Stimulated activated CD8-positive, alpha-beta memory T cell treated with anti-CD3 and anti-CD28 coated beads, Interleukin-4, amount 100 ng/mL, for 1 hour (primary cell): ENCODE measurements at places on chromosomes 4 and X.

GRCh38 chrX:149456476-149457245 is 48.4 kb downstream of the IDS start:
- no peak for DNase-seq

DNA sequence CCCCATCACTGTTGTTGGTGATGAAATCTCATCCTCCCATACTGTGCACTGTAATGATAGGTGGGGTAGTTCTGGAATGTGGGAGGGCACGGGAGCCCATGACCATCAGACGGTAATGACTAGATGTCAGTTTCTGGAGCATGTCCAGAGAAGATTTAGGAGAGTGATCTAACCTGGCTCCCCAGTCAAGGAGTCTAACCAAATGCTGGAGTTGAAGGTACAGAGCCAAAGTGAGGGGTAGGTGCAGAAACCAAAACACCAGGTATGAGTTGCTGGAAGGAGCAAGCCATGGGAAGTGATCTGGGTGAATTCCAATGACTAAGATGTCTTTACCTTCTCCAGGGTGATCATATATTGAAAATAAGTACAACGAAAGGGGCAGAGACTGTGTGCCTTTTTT is 296.9 kb downstream of the INPP4B start:
- no peak for DNase-seq

DNA sequence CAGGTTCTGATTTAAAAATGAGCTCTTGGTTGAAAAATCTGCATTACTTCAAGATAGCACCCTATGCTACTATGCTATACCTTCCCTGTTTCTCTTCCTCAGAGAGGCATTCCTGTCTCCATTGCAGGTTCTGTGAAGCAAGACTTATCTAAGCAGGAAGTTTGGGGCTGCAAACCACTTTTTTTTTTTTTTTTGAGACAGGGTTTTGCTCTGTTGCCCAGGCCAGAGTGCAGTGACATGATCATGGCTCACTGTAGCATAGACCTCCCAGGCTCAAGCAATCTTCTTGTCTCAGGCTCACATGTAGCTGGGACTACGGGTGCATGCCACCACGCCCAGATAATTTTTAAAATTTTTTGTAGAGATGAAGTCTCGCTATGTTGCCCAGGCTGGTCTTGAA is 4.0 kb upstream of the CCNG2 start:
- no peak for DNase-seq

DNA sequence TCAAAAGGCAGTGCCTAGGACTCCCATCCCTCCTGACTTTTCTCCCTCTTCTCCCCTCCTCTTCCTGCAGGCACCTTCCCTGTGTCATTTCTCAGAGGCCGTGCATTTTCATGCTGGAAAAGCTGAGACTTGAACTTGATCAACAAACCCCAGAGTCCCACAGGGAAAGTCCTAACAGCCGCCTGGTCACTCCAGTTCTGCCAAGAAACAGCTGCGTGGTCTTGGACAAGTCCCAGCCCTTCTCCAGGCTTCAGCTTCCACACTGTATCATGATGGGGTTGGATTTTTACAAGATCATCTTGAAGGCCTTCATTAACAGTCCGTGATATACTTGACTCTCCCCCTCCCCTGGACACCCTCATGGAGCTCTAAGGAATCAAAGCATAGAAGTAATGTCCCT is 366.0 kb downstream of the BCOR start:
- no peak for DNase-seq

DNA sequence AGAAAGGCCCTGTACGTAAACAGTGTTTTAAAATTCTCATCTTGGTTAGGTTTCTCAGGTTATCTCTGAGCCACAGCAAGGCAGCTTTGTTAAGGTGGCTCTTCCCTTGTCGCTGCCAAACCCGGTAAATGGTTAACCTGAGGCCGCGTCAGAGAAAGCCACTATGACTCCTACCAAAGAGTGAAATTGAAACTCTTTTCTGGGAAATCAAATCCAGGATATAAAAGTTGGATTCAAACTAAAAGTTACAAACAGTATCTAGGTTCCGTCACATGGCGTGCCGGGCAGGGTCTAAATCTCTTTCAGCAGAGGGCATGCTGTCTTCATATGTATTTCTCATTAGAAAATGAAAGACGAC is 433 bp downstream of the MMAA start:
- no peak for DNase-seq

GRCh38 chr4:166527500-166527899 is 654.5 kb downstream of the TLL1 start:
- no peak for DNase-seq

- no peak for DNase-seq
Observed at GRCh38 chr4:40675166-40675565, 45.5 kb upstream of the RBM47 start.

- DNase-seq, result no peak
Observed at GRCh38 chr4:153531976-153532626, 65.9 kb downstream of the TMEM131L start.

- DNase-seq, result no peak
Observed at GRCh38 chr4:138972956-138973801, 42.4 kb upstream of the NOCT start.

DNA sequence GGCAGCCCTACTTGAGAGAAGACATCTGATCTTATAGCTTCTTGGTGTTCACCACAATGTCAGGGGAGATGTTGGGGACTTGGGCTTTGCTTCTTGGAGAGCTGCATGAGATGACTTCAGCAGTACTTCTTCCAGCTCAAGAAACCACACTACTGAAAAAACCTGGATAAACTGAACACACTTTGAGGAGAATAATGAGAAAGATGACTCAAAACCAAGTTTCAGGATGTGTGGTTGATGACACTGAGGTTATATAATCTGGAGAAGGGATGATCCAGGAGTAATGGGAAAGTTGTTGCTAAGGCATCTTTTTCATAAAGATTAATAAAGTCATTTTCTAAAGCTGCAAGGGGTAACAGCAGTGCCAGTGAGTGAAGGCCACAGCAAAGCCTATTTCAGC is 58.4 kb upstream of the PNPLA4 start:
- DNase-seq, result no peak

GRCh38 chr4:67580577-67580976 is 22.1 kb downstream of the STAP1 start:
- DNase-seq, result no peak

- no peak for DNase-seq
Observed at GRCh38 chr4:77819404-77819842, 255 bp upstream of the CNOT6L start.

GRCh38 chr4:146478009-146478408 is 43.7 kb downstream of the SLC10A7 start:
- no peak for DNase-seq

- DNase-seq, result no peak
Observed at GRCh38 chr4:41750626-41751448, 2.3 kb upstream of the PHOX2B start.

- no peak for DNase-seq
Observed at GRCh38 chr4:56468097-56468422, 643 bp downstream of the SRP72 start.

DNA sequence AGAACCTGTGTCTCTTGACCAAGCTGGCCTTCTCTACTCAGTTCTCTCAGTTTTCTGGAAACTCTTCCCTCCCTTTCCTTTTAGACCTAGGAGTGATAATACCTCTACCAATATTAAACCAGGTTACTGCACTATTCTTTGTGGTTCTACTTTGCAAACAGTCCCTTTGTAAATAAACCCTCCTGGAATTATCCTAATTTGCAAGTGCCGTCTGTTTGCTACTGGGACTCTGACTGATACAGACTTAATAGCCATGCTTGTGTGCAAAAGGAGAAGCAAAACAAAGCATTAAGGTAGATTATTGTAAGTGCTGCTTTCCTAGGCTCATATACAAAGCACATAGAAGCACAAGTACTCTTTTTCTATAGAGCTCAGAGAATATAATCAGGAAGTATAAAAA is 507.0 kb downstream of the INPP4B start:
- no peak for DNase-seq

DNA sequence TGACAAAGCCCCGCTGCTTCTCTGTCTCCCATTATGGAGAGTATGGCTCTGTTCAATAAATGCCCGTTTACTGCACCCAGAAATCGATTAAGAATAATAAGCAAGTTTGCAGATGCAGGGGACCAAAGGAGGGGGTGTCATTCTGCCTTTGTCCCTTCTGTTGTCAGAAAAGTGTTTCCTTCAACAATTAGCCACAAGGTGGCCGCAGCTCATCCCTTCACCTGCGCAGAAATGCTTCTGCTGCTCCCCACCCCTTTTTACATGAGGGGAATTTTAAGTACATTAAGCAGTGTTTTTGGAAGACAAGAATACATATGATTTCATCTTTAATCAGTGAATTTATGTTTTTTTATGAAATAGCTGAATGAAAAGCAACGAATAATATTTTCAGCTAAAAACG is 175.6 kb upstream of the ARX start:
- DNase-seq, result no peak

DNA sequence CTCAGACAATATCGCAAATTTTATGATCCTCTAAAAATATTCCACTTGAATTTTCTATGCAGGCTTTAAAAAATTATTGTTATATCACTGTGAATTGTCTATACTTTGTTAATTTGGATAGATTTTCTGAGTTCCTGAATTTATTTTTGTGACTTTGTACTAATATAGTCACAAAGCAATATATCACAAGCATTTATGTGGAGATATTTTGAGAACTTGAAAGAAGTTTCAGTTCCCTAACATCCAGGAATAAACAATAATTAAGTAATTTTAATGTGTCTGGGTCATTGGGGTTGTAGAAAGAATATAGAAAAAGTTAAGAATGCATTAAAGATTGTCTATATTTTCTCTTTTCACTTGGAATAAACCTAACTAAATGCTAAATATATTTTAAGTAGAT is 32.0 kb downstream of the CXCL8 start:
- no peak for DNase-seq

DNA sequence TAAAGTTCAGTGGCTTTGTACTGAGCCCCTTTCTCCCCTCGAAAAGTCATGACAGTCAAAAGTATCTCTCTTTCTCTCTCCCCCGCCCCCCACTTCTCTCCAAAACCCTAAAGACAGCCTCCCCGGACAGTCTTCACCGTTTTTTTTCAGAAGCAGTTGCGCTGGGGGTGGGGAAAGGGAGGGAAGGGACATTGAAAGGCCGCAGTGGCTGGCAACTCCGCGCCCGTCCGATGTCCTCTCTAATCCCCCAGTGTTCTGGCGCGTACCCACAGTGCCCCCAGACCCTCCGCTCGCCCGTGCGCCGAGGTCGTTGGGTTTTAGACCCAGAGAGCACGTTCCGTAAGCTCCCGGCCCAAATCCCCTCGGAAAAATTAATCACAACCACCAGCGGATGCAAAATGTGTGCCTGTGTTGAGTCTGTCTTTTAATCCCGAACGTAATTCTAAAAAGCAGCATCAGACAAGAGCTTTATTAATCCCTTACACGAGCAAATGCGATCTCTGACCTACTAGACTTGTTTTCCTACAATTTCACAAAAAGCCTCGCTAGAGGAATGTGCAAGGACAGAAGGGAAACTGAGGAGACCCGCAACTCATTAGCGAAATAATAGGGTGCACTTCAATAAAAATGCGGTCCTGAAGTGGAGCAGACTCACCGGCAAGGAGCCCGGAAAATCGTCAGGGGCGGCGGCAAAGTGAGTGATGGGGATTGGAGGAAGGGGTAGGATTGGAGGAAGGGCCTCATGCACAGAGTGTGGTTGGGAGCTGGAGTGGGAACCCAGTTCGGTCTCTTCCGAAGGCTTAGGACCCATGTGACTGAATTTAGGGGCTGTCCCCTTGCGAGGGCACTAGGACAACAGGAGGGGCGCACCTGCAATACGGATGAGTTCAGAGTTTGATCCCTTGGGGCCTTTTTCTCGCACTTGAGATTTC is 12.2 kb upstream of the PRDM8 start:
- DNase-seq, result no peak

DNA sequence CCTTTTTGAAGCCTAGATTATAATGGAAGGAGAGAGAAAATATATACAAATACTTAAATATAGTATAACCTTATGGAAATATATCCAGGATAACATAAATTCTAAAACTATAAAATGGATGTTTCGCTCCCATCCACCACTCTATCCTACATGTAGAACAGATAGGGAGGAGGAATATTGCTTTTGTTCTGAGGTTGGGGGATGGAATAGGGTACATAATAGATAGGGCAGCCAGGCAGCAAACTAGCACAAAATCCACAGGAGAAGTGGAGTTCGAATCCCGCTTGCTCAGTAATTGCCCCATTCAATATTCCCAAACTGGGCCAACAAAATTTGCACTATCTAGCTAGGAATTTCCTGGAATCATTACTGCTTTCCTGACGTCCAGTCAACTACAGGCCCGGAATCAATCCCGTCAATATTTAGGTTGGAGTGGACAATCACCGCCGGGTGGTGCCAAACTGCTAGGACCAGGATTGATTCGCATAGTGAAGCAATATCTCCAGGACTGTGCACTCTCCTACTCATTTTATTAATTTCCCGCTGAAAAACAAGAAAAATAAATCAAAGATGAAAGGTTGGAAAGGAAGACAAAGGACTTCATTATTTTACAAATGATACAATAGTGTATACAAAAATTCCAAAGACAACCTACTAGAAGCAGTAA is 40.4 kb upstream of the PAPSS1 start:
- no peak for DNase-seq

- DNase-seq, result no peak
Observed at GRCh38 chr4:5554376-5554775, 154.0 kb downstream of the EVC2 start.

GRCh38 chr4:137677863-137678262 is 145.6 kb upstream of the PCDH18 start:
- no peak for DNase-seq

DNA sequence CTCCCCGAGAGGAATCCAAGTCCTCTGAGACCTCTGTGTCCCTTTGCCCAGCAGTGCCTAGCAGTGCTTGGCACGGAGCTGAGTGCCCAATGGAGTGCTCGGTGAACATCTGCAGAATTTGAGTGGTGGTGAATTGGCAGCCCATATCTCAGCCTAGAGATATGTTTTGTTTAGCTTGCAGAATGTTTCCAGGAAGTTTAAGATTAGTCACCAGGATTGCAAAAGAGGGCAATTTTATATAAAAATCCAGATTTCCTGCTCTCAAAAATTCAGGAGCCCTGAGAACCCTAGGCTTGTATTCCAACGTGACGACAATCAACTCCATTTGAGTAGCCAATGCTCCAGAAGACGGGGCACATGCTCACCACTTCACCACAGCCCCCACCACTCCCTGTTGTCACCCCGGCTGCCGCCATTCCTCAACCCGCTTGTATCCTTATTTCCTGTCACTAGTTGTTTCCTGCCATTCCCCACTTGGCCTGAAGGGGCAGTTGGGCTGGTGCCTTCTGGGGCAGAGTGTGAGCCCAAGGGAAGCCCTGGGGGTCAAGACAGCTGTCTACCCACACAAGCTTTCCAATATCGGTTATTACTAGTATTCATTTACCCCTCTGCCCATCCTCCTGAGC is 116.9 kb downstream of the EFNB1 start:
- DNase-seq, result no peak

GRCh38 chr4:14524276-14524675 is 478.0 kb upstream of the CPEB2 start:
- DNase-seq, result no peak
